ENCODE measurements at places on chromosomes 3 and 15.

DNA sequence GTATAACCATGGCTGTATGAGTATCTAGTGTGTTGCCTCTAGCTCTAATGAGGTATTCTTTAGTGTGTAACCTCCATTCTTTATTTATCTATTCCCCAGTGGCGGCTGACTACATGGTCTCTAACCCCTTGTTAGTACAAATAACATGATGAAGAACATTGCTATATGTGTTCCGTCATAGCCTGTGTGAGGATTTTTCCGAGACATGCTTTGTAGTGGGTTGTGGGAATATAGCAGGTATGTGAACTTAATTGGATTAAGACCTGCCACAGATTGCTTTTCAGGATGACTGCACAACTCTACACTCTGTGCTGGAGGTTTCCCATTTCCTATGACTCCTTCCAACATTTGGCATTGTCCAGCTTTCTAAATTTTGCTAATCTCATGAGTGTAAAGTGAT is 563.4 kb downstream of the ROBO1 start:
- no peak for DNase-seq

- DNase-seq: no peak
Measured at GRCh38 chr3:20215636-20216035, 29.6 kb upstream of the SGO1 start.

- DNase-seq: no peak
Measured at GRCh38 chr15:41511331-41511898, 2.2 kb downstream of the LTK start.

GRCh38 chr3:158748237-158748828 is 16.1 kb upstream of the RARRES1 start:
- DNase-seq: no peak

- no peak for DNase-seq
Measured at GRCh38 chr15:100053474-100054121, 288.2 kb downstream of the ADAMTS17 start.

GRCh38 chr3:23099021-23099420 is 104.1 kb upstream of the UBE2E2 start:
- DNase-seq: no peak

Measured in NCI-H2081 treated with DMSO at 0.1 percent for 48 hours (cell line).